ENCODE measurements at places on chromosomes 2 and 18.

GRCh38 chr18:34003687-34004086, 221.0 kb downstream of the NOL4 start:
- no peak for DNase-seq

GRCh38 chr18:36153203-36153602, 23.5 kb downstream of the ELP2 start:
- DNase-seq, result no peak

GRCh38 chr2:88258208-88258607, 88.1 kb downstream of the THNSL2 start:
- no peak for DNase-seq

GRCh38 chr2:66127061-66127460, 307.9 kb upstream of the MEIS1 start:
- DNase-seq, result no peak

GRCh38 chr2:214652473-214652872, 157.0 kb downstream of the BARD1 start:
- DNase-seq, result no peak

DNA sequence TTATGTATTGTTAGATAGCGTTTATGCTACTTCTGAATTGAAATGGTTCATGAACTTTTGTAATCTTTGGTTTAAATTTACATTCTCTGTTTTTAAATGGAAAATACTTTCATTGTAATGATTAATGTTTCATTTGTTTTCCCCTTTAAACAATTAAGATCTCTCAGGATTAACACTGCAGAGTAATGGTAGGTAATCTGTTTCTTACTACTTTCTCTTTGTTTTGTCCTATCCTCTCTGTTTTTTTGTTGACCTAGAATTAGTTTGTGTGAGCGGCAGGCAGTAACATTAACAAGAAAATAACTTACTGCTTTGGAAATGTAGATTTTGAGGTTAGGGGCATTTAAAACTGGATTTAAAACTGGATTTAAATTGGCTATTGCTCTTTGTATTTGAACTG, 19.1 kb downstream of the SMAD4 start:
- DNase-seq, result no peak

- peak; percentile 38 for DNase-seq
Observed at GRCh38 chr2:159890551-159891266, 92.7 kb upstream of the CD302 start.

- DNase-seq, result no peak
Observed at GRCh38 chr2:196809260-196809659, at the start of gene C2orf66. Gene C2orf66, minus strand, starts transcription at chr2:196809355. Its CDS starts 19 bp downstream, at chr2:196809336.

DNA sequence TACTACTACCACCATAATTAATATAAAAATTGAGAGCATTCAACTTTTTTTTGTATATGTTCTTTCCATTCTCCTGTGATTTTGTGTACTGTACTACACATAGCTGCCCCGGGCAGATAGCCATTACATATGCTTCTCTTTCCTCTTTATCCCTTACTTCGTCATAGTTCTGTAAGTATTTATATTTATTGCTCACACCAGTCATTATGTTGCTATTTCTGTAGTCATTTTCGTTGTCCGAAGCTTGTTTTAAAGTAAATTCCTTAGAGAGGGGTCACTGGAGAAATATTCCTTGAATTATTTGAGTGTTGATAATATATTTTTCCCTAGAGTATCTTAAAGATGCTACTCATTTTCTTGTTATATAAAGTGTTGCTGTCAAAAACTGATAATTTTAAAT, 144.0 kb downstream of the CLIP4 start:
- no peak for DNase-seq

- DNase-seq, result peak; percentile 84
Observed at GRCh38 chr2:174341293-174341994, 6.7 kb downstream of the SP9 start.

DNA sequence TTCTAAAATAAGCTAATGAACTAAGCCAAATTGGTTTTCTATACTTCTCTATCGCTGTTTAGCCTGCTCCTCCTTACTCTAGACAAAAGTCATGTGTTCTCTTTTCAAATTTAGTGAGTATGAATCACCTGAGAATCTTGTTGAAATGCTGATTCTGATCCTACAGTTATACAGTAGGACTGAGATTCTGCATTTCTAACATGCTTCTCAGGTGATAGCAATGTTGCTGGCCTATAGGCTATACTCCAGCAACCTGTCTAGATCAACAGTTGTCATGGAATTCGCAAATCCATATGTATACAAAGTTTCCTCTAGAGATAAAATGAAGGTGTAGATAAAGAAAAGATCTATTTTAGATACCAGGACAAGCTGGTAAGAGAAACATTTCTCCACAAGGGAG, 62.9 kb downstream of the MEMO1 start:
- no peak for DNase-seq

DNA sequence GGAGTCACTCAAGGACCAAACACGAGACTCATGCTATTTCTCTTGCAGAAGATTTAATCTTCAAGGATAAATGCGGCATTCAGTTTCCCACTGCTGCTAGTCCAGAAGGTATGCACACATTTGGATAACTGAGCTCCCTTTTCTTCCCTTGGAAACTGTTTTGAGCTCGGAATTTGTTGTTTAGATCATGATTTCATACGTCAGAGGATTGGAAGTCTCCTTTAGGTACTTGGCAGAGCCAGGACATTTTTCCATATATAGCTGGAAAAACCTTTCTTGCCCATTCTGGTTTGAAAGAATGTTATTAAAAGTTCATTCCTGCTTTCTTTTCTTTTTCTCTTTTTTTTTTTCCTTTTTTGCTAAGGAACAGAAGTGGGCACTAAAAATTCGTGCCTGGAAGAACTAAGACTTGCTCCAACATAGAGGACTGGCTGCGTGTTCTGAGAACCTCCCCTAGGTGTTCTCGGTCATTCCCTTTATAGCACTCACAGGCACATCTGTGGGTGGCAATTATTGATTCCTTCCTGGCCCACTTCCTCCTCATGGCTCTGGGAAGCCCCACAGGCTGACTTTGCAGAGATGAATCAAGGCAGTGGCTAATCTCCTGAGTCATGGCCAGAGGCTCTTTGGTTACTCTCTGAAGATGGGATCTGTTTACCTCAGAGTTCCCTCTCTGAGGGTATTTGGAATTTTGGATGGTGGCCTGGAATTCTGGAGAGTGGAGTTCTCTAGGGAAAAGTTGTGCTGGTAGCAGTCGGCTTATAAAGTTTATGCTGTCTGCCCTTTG, 104.8 kb downstream of the PLCL1 start:
- no peak for DNase-seq

GRCh38 chr2:54995553-54995952, 54.7 kb downstream of the RTN4 start:
- no peak for DNase-seq

GRCh38 chr18:45617284-45617683, 2.0 kb downstream of the SLC14A2 start:
- no peak for DNase-seq

DNA sequence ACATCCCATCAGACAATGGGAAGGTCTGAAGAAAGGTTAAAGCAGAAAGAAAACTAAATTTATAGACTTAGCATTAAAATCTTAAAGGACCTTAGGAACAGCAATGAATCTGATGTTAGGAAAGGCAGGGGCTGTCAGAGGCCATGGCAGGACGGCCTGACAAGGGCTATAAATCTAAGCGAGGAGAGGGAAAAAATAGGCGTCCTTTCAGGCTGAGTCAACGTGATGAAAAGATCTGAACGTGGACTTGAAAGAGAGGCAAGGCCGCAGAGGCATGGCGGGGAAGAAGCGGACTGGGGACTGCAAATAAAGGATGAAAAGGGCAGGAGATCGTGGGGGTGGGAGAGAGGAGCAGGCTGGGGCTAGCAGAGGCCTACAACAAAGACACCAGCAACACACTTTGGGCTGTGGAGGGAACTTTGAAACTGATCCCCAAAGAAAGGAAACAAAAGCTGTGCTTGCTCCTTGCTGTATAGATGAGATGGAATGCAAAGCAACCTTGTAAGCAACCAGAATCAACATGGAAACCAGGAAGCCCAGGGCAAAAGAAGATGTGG, 145.6 kb downstream of the NRP2 start:
- DNase-seq, result no peak

DNA sequence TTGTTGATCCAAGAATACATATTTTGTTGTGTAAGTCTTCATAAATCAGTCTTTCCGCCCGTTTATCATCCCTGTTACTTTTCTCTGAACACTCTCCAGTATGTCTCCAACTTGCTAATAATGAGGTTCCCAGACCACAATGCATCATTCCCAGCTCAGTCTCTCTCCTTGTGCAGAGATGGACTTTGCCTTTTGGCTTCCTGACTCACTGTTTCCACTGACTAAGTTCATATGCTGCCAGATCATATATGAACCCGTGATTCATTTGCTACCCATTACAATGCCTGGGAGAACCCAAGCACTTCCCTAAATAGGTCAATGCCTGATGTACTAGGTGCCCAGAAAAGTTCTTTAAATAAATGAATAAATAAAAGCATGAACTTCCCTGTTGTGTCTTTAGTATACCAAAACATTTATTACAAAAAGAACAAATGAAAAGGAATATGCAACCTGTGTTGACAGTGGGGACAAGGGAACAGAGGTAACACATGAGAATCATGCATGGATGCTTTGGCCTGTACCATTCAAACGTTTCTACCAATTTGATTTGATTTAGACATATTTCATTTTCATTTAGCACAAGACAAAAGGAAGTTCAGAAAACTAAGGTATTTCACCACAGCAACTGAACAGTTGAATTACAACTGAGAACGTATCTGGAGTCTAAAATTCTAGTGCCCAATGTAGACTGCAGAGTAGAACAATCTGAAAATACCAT, 215.4 kb upstream of the HNRNPA3 start:
- peak; percentile 52 for DNase-seq

- DNase-seq, result no peak
Observed at GRCh38 chr2:62770629-62771028, 65.1 kb downstream of the EHBP1 start.

DNA sequence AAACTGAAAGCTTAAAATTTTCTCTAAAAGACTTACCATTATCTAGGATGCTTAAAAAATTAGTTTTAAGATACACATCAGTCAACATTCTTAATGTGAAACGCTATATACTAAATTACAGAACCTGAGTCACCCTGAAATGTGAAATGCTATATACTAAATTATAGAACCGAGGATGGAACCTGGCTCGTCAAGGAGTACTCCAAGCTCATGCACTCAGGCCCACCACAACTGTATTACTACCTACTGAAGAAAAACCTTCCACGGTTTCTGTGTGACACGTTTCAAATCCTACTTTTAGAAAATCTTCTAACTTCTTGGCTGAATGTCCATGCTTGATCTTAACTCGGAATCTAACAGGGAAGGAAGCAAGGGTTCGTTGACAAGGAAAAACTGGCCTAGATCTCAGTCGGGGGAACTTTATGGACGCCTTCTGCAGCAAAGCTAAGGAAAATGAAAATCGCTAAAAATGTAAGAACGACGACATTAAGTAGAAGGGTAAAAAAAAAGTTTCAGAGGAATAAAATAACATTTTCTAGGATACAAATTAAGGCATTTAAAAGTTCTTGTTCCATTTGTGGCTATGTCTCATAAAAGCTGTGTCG, 1.4 kb downstream of the PRKD3 start:
- no peak for DNase-seq

GRCh38 chr18:75200605-75201280, 8.2 kb downstream of the PTGR3 start:
- no peak for DNase-seq

GRCh38 chr18:48815581-48816324, 135.0 kb downstream of the SMAD7 start:
- DNase-seq, result no peak

DNA sequence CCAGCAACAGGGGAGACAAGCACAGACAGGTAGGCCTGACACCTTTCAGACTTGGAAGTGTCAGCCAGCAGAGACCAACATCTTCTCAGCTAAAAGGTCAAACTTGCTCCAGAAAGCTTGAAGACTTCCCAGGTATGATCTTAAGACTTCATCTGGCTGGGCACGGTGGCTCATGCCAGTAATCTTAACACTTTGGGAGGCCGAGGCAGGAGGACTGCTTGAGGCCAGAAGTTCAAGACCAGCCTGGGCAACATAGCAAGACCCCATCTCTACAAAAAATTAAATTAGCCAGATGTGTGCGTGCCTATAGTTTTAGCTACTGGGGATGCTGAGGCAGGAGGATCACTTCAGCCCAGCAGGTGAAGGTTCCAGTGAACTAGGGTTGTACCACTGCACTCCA, 39.0 kb upstream of the SPRED2 start:
- no peak for DNase-seq

DNA sequence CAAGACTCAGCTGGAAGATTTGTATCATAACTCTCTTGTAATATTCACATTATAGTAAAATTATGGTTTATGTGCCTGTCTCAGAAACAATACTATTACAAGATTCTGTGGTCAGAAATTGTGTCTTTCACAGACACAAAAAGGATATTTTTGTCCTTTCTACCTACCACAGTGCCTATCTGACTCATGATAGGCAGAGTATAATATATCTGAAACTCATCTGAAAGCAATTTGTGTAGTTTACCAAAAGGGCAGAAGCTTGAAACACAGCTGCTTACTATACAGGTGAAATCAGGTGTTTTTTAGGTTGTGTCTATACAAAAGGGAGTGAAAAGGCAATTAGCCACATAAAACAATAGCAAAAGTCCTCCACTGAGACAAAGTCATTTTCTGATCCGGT, 10.9 kb downstream of the TMEM200C start:
- no peak for DNase-seq

DNA sequence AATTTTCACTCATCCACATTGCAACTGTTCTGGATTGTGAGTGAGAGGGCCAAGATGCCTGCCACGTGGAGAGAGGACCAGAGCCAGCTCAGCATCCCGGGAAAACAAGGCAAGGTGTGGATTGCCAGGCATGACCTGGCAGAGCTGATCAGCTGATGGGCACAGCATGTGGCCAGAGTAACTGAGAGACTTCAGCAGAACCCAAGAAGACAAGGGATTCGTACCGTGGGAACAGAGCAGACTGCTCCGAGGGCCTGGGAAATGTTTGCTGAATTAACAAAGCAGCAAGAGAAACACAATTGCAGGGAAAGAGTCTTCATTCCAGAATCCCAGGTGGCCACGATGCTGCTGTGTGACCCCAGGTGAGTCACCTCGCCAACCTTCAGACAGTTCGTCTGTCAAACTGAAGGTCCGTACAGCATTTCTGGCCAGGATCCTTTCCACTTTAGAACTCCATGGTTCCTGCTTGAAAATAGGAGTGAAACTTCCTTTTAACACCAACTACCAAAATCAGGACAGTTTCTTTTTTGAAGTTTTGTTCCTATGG, 26.3 kb upstream of the POMC start:
- no peak for DNase-seq

GRCh38 chr2:145068509-145068908, 548.6 kb upstream of the ZEB2 start:
- DNase-seq, result peak; percentile 16

DNA sequence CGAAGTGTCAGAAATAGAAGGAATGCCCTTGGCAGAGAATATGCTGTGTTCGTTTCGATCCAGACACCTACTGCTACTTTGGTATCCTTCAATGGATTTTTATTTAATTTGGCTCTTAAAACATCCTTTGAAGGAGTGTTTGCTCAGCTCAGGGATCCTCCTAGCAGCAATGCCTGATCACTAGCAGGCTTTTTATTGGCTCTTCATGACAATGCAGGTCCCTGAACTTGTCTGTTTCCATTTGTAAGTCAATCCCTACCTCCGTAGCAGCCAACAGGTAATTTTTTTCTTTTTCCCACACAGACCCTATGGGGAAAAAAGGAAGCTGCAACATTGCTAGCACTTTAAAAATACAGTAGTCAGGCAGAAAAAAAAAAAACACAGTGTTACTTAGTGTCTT, 366.2 kb upstream of the LRRTM1 start:
- DNase-seq, result no peak

- no peak for DNase-seq
Observed at GRCh38 chr2:171158790-171159371, 1.8 kb downstream of the TLK1 start.

- peak; percentile 17 for DNase-seq
Observed at GRCh38 chr2:196274387-196274809, 103.0 kb upstream of the STK17B start.

Data from HL-60 (cell line).